Ovary (tissue), 10 donors: ENCODE measurements at places on chromosomes 3 and 15. TPM values are rescaled to one million over a fixed set of nuclear protein-coding genes. Genes with fewer than 3 reads are reported as not detected.
A peak's percentile ranks its signal among the peaks of the same experiment; 100 is the strongest.

Gene MEIS2
- 54.6 TPM for total RNA-seq

Gene AADACL2
- total RNA-seq = not detected

Gene PPM1L
- total RNA-seq = 8.6 TPM

Gene ADAMTS7
- 16.5 TPM for total RNA-seq

Gene ZNF774
- 0.83 TPM for total RNA-seq

Gene CMTM6
- 25.9 TPM for total RNA-seq

Gene POU1F1
- total RNA-seq = not detected

Gene SNX1
- 125 TPM for total RNA-seq

Gene EPHB1
- total RNA-seq = 1.0 TPM

Gene AEN
- total RNA-seq = 14.1 TPM

Gene TJP1
- total RNA-seq = 150 TPM

Gene SHQ1
- 20.9 TPM for total RNA-seq

Gene TRPM1
- total RNA-seq = not detected

Gene CELF6
- total RNA-seq = 4.7 TPM

Gene CELSR3
- 1.2 TPM for total RNA-seq

- no peak for DNase-seq
Observed at GRCh38 chr3:188326111-188326510, 172.2 kb downstream of the LPP start.

DNA sequence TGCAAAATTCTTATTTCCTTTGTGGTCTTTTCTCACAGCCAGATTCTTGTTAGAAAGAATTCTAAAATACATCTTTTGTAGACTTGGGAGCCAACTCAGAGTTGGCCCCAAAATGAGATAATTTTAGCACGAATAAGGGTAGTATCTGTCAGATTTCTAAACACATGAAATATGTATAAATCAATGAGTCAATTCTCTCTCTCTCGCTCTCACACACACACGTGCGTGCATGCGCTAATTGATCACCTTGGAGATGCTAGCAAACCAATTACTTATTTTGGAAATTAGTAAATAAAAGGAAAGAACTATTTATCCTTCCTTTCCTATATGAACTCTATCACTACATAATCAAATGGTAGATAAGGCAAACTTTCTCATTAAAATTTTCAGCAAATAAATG is 32.9 kb upstream of the PIK3R4 start:
- DNase-seq = no peak

GRCh38 chr3:11637901-11638458 is 5.7 kb downstream of the VGLL4 start:
- no peak for DNase-seq

GRCh38 chr3:21620511-21621155 is 130.4 kb downstream of the ZNF385D start:
- DNase-seq = no peak

- peak; percentile 84 for DNase-seq
Observed at GRCh38 chr3:31533169-31534064, 692 bp downstream of the STT3B start.

- DNase-seq = no peak
Observed at GRCh38 chr15:79283252-79284048, 928 bp downstream of the ANKRD34C start.

GRCh38 chr3:59563072-59563605 is 513.3 kb upstream of the CFAP20DC start:
- no peak for DNase-seq

GRCh38 chr3:2921903-2922302 is 188.3 kb downstream of the IL5RA start:
- DNase-seq = no peak

- no peak for DNase-seq
Observed at GRCh38 chr3:42698911-42699230, 3.7 kb downstream of the HHATL start.

- DNase-seq = no peak
Observed at GRCh38 chr15:70650567-70651302, 112.6 kb downstream of the UACA start.

DNA sequence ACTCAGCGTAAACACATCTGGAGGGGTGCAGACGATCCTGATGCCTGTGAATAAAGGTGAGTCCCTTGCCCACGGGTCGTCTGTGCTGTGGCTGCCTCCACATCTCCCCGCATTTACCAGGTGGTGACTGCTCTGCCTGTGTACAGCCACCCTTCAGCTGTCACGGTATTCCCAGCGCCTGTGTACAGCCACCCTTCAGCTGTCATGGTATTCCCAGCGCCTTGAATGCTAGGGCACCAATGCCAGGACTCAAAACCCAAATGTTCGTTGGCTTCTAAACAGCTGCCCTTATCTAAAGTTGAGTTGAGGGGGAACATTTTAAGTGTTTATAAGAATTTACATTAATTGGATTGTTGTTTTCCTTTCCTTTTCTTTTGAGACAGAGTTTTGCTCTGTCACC is 27.4 kb downstream of the MAP6D1 start:
- no peak for DNase-seq

GRCh38 chr3:170689296-170689829 is 103.5 kb upstream of the SLC7A14 start:
- no peak for DNase-seq

DNA sequence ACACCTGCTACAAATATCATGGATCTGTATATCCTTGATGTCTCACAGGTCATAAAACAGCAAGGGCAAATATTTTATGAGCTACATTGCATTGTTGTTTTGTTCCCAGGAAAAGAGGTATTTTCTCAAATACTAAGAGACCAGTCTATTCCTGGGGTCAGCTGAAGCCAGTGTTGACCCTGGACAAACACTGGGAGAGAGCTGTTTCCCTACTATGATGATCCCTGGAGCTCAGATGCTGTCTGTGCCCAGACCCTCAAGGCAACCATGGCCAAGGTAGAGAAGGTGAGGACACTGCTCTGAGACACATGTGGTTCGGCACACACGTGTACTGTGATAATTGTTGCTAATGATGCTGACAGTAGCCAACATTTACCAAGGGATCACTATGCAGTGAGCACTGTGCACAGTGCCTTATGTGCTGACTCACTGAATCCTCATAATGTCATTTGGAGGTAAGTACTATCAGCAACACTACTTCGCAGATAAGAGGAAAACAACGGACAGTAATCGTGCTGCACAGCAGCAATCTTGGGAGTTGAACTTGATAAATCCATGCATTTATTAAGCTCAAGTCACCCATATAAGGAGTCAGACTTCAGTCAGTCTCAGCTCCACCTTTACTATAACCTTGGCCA is 943.6 kb downstream of the FHIT start:
- no peak for DNase-seq

DNA sequence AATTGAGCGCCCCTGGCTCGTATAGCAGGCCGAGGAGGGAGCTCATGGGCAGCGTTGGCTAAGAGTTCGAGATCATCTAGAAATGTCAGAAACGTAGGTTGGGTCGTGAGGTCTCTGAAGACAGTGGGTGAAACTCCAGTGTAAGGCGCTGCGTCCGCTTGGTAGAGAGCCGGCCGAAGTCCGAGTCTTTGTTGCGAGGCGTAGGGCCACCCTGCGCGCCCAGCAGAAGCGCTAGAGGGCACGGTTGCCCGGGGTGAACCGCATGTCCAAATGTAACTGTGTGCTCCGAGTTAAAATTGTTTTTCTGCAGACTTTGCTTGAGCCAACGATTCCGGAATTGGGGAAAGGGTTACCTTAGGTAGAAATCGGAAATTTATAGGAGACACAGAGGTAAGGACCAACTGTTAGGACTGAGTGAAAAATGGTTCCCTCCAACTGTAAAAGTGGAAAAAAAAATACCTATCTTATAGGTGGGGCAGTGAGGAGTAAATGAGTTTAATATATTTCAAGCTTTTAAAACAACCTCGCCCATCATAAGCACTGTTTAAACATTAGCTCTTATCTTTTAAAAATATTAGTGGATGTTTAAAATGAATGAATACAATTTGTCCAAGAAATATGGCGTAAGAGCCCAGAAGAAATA is 993 bp upstream of the SIAH2 start:
- peak; percentile 71 for DNase-seq

GRCh38 chr15:100784493-100785180 is 95.0 kb upstream of the ALDH1A3 start:
- DNase-seq = peak; percentile 12

DNA sequence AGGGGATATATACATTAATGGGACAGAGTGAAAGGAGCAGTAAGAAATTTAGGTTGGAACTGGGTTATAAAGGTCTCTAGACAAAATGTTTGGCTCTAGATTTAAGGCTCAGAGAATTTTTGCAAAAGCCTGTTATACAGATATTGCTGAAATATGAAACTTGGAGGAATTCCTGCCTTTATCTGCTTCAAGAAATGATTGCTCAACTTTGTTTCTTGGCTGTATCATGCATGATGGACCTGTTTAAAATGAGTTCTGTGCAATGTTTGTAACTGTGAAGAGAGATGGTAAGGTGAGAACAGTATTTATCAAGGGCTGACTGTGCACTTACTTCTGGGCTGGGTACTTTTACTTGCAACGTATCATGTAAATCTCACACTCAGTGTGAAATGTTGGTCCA is 3.3 kb downstream of the CRYBG3 start:
- DNase-seq = no peak

DNA sequence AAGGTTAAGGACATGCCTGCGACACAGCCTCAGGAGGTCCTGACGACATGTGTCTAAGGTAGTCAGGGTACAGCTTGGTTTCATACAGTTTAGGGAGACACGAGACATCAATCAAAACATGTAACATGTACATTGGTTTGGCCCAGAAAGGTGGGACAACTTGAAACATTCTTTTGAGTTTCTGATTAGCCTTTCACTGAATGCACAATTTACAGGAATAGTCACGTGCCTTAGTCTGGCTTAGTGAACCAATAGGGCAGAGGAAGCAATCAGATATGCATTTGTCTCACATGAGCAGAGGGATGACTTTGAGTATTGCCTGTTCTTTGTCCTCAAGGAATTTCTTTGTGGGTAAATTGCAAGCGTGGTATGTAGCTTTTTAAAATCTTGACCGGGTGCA is 24.5 kb upstream of the HDAC11 start:
- DNase-seq = no peak

DNA sequence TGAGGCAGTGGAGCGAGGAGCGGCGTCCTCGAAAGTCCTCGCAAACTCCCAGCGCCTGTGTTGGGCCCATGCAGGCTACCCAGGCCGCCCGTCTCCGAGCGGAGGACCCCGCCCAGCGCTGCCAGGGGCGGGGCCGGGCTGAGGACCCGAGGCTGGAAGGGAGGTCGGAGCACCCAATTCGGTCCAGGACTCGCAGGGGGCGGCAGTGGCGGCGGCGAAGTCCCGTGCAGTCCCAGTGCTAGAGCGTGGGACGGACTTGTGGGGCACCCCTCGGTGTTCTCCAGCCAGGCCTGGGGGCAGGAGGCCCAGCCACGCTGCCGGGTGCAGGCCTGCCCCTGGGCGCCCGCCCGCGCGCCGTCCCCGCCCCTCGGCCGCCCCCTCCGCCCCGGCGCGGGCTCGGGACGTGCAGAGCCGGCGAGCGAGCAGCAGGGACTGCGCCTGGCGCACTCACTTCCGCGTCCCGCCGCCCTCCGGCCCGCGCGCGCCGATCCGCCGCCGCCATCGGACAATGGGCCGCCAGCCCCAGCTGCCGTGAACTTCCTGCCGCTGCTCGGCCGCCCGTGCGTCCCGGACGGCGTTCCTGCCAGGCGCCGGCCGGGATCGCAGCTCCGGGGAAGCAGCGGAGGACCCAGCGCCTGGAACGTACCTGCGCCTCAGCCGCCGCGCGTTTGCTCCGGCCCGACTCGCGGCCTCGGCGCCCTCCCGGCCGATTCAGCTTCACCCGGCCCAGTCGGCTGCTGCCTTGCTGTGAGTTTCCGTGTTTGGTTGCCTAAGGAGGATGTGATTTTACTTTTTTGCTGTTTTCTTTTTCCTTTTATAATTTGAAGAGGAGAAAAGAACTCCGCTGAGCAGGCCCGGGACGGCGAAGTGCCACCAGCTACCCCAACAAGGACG is 596 bp upstream of the LIMD1 start:
- DNase-seq = peak; percentile 59

- peak; percentile 74 for DNase-seq
Observed at GRCh38 chr15:67150023-67150860, 84.8 kb downstream of the SMAD3 start.

DNA sequence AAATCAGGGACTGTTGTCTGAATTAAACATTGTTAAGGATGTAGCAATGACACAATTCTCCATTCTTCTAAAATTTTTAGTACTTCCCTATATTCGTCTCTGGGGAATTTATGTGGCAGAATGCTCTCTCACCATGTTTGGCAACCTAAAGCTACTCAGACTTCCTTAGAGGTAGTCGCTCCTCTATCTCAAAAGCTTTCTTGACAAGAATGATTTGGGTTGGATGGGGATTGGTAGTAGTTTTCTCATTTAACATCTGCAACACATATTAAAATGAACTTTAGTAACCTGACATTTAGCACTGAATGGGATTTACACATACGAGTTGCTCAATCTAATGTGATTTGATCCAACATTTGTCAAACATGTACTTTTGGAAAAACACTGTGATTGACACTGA is 233.3 kb downstream of the RBMS3 start:
- DNase-seq = no peak

DNA sequence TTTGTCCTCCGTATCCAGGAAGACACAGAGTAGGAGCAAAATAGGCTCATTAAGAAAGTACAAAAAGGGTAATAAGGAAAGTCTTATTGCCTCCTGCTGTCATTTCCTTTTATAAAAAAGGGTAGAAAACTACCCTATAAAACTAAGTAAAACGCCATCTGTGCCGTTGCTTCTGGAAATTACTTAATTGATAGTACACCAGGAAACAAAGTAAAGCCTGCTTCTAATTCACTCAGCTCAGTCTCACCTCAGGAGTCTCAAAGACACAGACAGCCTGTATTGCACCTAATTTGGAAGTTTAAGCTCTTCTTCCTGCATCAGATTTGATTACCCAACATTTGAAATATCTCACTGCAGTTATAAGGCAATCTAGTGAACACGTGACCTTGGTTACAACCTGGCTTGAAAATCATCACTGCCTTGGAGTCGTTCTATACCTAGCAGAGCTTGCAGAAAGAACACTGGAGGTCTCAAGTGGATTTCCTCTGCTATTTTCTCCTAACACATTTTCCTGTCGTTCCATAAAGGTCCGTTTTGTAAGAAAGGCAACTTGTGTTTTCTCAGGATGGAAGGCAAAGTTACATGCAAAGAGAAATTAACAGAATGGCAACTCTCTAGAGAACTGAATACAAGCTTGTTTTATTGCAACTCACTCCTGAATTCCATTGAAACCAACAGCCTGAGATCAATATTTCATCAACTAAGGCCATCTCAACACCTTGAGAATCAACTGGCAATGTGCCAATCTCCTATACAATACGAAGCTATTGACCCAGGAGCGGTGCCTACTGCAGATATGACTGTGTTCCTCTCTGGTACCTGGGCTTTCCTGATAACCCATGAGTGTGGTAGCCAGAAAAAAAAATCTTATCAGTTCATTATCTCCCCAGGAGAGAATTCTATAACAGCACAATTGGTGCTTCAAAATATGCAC is 203.3 kb upstream of the LMCD1 start:
- DNase-seq = no peak

GRCh38 chr15:92102395-92102755 is 248.9 kb downstream of the SLCO3A1 start:
- no peak for DNase-seq

DNA sequence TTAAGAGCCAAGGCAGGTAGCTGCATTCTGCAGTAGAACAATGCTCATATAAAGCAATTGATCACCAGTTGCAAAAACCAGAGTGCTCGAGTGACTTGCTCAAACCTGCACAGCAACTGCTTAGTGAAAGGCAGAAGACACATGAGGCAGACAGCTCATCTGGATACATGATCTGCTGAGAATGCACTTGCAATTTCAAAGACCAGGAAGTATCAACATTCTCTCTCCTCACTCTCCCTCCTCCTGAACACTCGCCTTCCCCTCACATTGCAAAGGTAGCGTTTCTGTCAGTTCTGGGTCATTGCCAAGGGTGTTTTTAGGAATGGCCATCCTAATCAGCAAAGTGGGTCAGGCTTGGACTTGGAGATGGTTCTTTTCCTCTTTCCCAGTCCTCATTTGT is 61.0 kb downstream of the BFSP2 start:
- no peak for DNase-seq

GRCh38 chr3:128001576-128001975 is 50.7 kb upstream of the SEC61A1 start:
- no peak for DNase-seq
